ENCODE measurements at places on chromosomes 2 and 18.

DNA sequence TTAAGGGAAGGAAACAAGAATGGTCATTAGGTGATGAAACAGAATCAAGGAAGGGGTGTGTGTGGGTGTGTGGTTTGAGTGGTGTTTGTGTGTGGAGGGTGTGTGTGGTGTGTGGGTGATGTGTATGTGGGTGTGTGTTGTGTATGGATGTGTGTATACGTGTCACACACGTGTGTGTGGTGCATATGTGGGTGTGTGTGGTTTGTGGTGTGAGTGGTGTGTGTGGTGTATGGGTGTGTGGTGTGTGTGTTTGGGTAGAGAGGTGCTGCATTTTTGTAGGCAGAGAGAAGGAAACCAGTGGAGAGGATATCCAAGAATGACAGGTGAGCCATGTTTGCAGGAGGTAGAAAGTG lies 1.1 kb upstream of the CEP192 start:
- DNase-seq: no peak

DNA sequence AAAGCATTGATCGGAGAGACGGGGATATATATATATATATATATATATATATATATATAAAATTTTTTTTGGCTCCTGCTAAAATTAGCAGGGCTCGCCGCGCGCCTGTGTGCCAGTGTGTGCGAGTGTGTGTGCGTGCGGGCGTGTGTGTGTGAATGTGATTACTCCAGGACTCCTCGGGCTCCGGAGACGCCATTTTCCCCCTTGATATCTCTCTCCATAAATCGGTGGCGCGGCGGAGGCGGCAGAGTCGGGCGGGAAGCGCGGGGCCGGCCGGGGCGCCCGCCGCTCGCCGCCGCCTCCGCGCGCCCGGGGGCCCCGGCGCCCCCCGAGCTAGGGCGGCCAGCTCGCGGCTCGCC lies 795 bp upstream of the SETBP1 start:
- no peak for DNase-seq

DNA sequence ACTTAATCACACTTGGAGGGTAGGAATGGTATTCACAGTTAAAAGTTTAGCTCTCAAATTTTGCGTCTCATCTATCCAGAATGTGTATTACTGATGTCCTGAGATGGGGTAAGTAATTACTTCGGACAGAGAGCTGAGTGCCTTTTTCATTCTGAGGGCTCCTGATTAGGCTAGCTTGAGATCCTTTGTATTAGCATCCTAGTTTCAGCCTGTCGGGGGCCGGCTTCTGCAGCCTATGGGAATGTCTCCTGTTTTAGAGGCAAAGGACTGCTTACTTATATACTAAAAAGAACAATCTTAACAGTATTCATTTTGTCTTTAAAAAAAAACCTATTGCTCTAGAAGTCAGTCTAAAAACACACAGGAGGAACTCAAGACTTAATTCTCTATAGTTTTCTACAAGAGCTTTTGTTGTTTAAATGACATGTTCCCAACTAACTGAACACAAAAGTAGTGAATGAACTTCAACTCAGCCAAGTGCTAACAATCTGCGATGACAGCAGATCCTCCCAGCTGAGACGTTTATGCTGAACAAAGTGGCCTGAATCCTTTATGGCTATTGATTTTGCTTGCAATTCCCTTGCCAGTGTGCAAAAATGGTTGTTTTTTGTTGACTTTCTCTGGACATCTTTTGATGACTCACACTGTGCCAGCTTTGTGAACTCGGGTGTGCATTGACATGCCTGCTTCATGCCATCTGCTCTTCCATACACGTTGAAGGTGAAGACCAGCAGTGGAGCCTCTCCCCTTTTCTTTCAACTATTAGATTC lies 118.7 kb downstream of the LYPD6B start:
- no peak for DNase-seq

DNA sequence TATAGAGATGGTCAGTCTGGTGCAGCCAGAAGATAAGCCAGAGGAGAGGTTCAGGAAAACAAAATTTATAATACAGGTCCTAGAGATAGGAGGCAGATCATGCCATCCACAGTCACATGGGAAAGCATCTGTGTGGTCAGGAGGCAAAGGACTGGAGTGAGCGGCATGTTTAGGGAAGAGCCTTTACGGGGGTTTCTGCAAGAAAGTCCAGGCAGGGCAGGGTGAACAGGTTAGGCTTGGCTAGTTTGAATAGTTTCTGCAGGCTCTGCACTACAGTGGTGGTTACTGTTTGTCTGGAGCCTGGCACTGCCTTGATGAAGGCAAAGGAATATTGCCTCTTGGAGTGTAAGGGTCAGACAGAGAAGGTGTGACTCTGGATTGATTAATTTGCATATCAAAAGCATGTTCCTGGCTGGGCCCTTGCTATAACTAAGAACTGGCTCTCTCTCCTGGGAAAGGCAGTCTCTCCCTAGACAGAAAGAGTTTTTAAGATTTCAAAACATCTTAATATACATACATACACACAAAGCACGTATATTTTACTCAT lies 1034.7 kb upstream of the CHAC2 start:
- no peak for DNase-seq
